ENCODE measurements at places on chromosomes 3 and 15.

- no peak for DNase-seq
Observed at GRCh38 chr3:150249779-150250470, 158.2 kb upstream of the TSC22D2 start.

- no peak for DNase-seq
Observed at GRCh38 chr3:175651716-175652115, 792.6 kb downstream of the NAALADL2 start.

- no peak for DNase-seq
Observed at GRCh38 chr15:95325763-95326404, 1004.6 kb upstream of the NR2F2 start.

- no peak for DNase-seq
Observed at GRCh38 chr3:148735597-148735996, 37.9 kb downstream of the AGTR1 start.

DNA sequence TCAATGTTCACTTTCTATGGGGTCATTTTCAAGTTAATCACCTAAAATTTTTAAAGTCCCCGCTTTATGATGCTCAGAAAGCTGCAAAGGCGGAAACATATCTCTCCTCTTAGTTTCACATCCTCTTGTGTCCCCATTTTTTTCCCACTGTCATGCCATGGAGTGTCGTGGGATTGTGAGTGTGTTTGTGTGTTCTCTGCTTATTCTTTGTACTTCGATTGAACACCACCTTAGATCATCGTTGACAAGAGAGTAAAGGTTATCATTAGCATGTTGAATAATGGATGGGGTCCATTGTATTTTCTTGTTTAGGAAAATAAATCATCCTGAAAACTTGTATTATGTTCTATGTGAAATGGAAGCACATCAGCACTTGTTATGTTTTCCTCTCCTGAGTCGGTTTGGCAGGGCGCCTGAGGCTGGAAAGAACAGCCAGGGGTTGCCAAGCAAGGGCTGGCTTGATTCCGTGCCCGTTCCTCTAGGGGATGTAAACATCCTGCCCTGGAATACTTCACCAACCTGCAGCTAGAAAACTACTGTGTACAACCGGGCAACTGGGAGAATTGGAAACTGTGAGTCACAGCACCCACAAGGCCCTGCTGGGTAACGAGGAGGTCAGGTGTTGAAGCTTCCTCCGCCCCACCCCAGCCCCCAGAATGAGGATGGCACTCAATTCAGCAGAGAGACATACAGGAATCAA lies 67.2 kb downstream of the EIF4E3 start:
- DNase-seq, result peak; percentile 71

DNA sequence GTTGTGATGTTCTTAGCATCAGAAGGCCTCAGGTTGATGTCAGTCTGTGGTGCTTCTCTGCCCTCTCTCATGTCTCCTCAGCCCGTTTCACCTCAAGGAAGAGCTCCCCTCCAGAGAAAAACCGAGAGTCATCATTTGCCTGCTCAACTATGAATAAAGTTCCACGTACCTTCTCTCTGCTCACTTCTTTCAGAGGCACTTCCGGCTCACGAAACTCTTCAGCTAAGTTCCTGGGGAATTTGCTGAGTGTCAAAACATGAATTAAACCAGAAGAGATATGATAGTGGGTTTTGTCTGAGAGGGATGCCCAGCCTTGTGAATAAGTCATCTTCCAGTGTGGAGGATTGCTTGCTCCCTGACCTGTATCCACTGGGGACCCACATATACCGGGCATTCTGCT lies 37.7 kb downstream of the CCR4 start:
- DNase-seq, result no peak

GRCh38 chr15:77775837-77776236 lies 143.1 kb upstream of the LINGO1 start:
- no peak for DNase-seq

DNA sequence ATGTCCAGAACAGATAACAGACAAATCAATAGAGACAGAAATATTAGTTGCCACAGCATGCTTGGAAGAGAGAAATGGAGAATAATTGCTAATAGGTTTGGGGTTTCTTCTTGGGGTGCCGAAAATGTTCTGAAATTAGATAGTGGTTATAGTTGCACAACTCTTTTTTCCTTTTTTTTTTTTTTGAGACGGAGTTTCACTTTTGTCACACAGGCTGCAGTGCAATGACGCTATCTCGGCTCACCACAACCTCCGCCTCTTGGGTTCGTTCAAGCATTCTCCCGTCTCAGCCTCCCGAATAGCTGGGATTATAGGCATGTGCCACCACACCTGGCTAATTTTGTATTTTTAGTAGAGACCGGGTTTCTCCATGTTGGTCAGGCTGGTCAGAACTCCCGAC lies 163.3 kb downstream of the PLCH1 start:
- no peak for DNase-seq

- DNase-seq, result peak; percentile 75
Observed at GRCh38 chr15:71800835-71801745, 9.3 kb upstream of the NR2E3 start.

- DNase-seq, result no peak
Observed at GRCh38 chr3:125212509-125213363, at the start of gene SLC12A8. TSS of gene SLC12A8 (minus strand) at chr3:125212748. CDS start at chr3:125211349, 1,399 bp downstream.

DNA sequence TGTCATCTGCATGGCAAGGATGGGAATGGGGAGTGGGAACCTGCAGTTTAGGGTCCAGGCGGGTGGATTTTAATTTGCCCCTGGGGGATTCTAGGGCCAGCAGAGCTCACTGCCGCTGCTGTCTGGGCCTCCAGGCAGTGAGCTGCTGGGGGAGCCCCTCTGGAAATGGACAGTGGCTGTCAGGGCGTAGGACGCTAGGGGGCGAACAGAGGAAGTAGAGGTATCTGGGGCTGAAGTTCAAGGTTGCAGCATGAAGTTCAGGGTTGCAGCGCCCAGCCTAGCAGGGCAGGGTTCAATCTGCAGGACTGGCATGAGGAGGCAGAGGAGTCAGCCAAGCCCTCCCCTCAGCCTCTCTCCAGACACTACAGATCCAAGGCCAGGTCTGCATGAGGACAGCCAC lies 49.5 kb downstream of the APBA2 start:
- DNase-seq, result no peak

DNA sequence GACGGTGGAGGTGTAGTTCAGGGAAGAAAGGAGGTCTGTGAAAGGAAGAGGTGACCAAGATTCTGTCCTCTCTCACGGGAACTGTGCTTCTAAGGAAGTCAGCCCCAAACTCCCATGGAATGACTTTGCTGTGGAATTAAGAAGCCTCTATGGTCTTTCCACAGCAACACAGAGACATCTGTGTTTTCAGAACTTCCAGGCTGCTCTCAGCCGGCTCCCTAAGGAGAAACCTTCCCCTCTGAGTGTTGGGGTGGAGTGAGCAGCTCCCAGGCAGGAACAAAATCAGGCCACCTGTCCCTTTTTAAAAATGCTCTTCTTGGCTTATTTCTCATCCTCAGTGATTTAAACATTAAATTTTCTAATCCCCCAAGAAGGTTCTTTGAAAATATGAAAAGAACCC lies 53.3 kb upstream of the SNRK start:
- no peak for DNase-seq

DNA sequence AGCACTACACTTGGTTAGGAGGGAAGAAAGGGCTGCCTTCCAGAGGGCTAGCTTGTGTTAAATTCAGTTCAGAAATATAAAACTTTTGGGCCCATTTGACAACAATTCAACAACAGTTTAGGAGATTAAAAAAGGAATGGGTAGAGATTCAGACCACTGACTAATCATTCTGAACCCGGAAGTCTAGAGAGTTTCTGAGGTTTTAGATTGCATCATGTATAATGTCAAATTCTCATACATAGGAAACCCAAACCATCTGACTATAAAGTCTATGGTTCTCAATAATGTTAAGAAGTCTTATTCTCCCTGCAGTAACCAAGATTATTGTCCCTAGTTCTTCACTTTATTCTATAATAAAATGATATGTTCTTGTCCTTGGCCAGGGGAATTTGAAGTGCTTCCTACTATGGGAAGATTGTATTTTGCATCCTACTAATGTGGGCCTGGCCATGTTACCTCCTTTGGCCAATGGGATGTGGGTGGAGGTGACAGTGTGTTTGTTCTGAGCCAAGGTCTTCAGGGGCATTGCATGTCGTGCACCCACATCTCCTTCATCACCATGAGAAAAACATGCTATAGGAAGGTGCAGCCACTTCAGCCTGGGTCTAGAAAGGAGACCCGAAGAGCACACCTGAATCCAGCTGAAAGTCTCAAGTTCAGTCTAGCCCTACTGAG lies 66.4 kb upstream of the CCNL1 start:
- DNase-seq, result no peak

GRCh38 chr15:86157606-86158293 lies 78.1 kb downstream of the AGBL1 start:
- no peak for DNase-seq

DNA sequence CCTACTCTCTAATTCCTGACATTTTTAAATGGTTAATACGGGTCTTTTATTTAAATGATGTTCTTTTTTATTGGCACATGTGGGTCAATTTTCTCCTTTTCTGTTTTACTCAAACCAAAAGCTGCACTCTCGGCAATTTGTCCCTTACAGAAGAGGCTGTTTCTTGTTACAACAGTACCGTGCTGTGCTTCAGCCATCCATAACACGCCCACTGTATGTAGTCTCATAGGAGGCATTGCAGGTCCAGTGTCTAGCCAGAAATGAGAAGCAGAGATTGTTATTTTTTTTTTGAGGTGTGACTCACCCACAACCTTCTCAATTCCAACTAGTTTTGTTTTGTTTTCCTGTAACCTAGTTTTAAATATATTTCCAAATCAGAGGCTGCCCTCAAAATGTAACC lies 164.6 kb downstream of the GMNC start:
- DNase-seq, result peak; percentile 37

DNA sequence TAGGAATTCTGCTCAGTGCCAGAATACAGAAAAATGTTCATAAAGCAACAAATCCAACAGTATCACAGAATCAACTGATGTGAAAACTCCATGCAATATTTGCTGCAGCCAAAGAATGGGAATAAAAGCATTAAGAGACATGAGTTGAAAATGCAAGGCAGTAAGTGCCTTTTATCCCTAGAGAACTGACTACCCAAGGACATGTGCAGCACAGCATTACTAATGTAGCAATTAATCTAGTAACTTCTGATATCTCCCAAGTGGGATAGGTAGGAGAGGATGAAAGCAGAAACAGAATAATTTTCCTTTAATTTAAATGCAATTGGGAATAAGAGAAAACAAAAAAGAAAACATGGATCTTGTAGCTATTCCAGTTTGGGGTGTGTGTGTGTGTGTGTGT lies 497.5 kb upstream of the CBLB start:
- no peak for DNase-seq

DNA sequence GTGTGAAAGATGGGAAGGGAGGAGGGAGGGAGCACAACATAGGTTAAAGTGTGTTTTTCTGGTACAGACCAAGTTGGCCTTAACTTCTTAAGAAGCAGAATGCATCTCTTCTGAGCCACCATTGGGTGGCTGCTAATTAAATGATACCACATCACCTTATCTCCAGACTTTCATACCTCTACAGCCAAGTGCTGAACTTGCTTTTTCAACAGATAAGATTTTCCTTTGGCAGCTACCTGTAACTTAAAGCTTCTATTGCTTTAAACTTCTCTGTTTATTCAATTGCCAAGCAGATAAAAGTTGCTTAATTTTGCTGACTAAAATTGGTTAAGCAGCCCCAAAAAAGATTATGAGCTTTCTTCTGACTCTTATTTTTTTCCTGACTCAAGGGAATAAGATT lies 292.4 kb upstream of the SGO1 start:
- DNase-seq, result no peak

GRCh38 chr3:12303534-12303933 lies 14.7 kb downstream of the PPARG start:
- DNase-seq, result peak; percentile 35

DNA sequence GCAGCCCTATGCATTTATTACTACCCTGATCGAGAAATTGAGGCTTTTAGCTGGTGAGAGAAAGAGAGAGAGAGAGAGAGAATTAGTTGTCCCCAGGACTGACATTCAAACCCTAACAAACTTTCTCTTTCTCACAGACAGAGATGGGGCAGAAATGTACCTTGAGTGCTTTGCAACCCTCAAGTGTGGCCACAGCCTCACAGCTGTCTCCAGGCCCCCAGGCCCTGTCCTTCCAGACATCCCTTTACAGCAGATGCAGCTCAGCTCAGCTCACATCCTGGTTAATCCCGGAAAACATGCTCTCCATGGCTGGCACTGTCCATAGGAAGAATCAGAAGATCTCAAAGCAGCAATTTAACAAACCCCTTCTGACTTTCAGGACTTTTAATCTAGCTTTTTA lies 67.6 kb downstream of the DCLK3 start:
- DNase-seq, result no peak

- no peak for DNase-seq
Observed at GRCh38 chr3:71206305-71207165, 377.0 kb downstream of the FOXP1 start.

- no peak for DNase-seq
Observed at GRCh38 chr3:54424292-54424691, 301.9 kb downstream of the CACNA2D3 start.

DNA sequence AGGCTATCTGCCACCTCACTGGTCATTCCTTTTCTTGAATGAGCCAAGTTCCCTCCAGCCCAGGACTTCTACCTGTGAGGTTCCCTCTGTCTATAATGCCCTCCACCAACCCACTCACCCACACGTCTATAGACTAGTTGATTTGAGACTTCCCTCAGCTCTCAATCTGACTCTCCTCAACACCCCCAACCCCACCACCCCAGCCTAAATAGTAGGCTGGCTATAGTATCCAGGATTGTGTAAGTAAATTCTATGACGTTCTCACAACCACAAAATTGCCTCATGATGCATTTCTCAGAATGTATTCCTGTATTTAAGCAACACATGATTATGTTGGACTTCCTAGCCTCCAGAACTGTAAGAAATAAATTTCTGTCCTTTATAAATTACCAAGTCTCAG lies 2.2 kb downstream of the PLSCR1 start:
- DNase-seq, result no peak

- DNase-seq, result no peak
Observed at GRCh38 chr15:39574427-39574826, 6.5 kb upstream of the THBS1 start.

GRCh38 chr3:118636841-118637240 lies 397.8 kb downstream of the IGSF11 start:
- no peak for DNase-seq

Data from fibroblast of the conjunctiva (primary cell).